Stimulated activated CD4-positive, alpha-beta T cell treated with anti-CD3 and anti-CD28 coated beads, TNF-alpha, amount 100 ng/mL, for 4 hours (primary cell): ENCODE measurements at places on chromosomes 1 and 21.

DNA sequence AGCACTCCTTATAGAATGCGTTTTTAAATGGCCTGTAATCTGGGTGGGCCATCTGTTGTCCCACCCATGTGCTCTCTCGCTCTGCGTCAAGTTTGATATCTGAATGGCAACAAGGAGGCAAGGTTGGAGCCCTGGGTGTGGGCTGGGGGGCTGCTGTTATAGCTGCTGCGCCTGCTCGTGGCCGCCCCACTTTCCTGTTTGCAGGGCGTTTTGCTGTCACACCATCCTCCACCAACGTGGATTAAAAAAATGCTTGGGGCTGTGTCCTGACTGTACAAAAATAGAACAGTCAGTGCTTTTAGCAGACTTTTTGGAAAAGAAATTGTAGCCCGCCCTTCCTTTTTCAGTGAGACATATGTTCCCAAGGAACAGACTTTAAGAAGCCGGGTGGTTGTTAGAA, 25.4 kb downstream of the UMODL1 start:
- DNase-seq: no peak

GRCh38 chr1:215992620-215993019, 425.5 kb downstream of the KCTD3 start:
- DNase-seq: no peak

DNA sequence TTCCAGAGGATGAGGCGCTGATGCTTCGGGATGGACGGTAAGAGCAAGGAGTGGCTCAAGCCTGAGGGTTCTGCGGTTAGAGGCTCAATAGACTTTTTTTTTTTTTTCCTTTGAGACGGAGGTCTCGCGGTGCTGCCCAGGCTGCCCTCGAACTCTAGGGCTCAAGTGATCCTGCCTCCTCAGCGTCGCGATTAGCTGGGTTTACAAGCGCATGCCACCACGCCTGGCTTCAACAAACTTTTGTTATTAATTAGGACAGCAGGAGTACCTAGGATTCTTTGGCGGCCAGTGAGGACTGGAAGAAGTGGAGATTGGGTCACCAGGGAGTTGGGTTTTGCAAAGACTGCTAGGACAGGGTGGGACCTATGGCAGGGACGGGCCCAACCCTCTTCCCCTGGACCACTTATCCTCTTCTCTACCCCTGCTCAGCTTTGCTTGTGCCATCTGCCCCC, 587 bp downstream of the SCNM1 start:
- no peak for DNase-seq

GRCh38 chr1:160261556-160261892, 825 bp downstream of the DCAF8 start:
- DNase-seq: peak; percentile 56

- DNase-seq: no peak
Observed at GRCh38 chr21:45945868-45946210, 35.7 kb upstream of the COL6A1 start.

DNA sequence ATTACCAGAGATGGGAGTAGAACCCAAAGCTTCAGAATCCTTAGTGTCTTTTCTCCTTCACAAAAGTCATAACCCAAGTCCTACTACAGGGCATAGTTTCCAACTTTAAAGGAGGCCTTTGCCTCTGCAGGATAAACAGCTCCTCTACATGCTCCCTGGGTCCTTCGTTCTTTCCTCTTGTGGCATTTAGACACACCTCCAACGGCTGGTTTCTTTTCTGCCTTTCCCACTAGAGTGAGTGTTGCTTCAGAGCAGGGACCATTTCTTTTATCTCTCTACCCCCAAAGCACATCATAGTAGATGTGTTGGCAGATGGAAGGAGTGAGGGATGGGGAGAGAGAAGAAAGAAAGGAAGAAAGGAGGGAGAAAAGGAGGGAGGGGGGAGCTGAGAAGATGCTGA, 144.7 kb upstream of the SPATA6 start:
- no peak for DNase-seq

- DNase-seq: no peak
Observed at GRCh38 chr1:195439661-195440060, 1168.6 kb downstream of the KCNT2 start.
